ENCODE measurements at places on chromosomes 2 and 18. TPM values are rescaled to one million over a fixed set of nuclear protein-coding genes. Genes with fewer than 3 reads are reported as not detected.

The SALL3 gene
- total RNA-seq = not detected

The MALL gene
- not detected for total RNA-seq

The GPR75 gene
- total RNA-seq = 2.8 TPM

The YES1 gene
- total RNA-seq = 35.1 TPM

The DSG2 gene
- total RNA-seq = not detected

The TMEM200C gene
- total RNA-seq = not detected

The KIF1A gene
- not detected for total RNA-seq

The INPP1 gene
- total RNA-seq = 1.6 TPM

The DUSP11 gene
- 67.0 TPM for total RNA-seq

The ARHGAP28 gene
- not detected for total RNA-seq

The MARCO gene
- total RNA-seq = not detected

The HOXD1 gene
- not detected for total RNA-seq

The DLGAP1 gene
- not detected for total RNA-seq

The DYNAP gene
- not detected for total RNA-seq

The PLA2R1 gene
- total RNA-seq = not detected

The CDKL4 gene
- not detected for total RNA-seq

The RIT2 gene
- not detected for total RNA-seq

The TNFRSF11A gene
- total RNA-seq = 0.28 TPM
